ENCODE measurements at places on chromosomes 6 and 20. TPM values are rescaled to one million over a fixed set of nuclear protein-coding genes. Genes with fewer than 3 reads are reported as not detected.

GRCh38 chr6:124254941-124255685, 451.4 kb downstream of the NKAIN2 start:
- no peak for DNase-seq

GRCh38 chr6:33549196-33549595, 30.9 kb downstream of the BAK1 start:
- no peak for DNase-seq

GRCh38 chr6:15109338-15110090, 136.4 kb upstream of the JARID2 start:
- DNase-seq, result no peak

GRCh38 chr6:139852067-139852466, 477.6 kb upstream of the CITED2 start:
- DNase-seq, result no peak

DNA sequence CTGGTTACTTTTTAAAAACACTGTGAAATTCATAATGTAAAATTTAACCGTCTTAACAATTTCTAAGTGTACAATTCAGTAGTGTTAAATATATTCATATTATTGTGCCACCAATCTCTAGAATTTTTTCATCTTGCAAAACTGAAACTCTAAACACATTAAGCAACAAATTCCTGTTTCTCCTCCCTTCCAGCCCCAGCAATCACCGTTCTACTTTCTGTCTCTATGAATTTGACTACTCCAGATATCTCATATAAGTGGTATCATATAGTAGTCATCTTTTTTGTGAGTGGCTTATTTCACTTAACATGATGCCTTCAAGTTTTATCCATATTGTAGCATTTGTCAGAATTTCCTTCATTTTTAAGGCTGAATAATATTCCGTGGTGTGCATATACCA, 44.7 kb downstream of the RSPH3 start:
- no peak for DNase-seq

GRCh38 chr6:92723390-92723931, 695.9 kb downstream of the EPHA7 start:
- DNase-seq, result no peak

DNA sequence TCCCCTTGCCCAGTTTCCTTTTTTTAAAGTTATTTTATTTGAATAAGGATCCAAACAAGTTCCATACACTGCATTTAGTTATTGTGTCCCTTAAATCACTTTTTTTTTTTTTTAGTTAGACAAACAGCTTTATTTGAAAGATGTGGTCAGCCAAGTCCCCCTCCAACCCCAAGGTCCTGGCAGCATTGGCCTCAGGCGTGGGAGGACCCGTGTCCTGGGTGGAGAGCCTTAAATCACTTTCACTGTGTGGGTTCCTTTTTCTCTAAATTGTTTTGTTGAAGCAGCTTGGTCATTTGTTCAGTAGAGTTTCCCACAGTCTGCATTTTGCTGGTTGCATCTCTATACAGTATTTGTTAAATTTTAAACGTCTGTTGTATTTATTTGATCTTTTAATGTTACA, 5.2 kb upstream of the TBCC start:
- DNase-seq, result no peak

DNA sequence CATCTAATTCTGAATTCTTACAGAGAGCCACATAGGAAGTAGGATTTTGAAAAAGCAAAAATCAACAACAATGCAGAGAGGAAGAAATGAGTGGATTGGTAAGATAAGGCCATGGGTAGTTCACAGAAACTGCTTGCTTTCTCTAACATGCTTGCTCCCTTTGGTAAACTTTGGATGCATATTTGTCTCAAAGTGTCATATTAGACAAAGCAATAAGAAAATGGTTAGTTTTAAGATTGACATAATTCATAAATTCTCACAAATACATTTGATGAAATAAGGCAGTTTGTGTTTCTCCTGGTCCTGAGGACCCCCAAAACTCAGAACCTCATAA, 31.7 kb downstream of the UTRN start:
- DNase-seq, result no peak

GRCh38 chr20:40080041-40080652, 608.9 kb downstream of the MAFB start:
- DNase-seq, result no peak

KIF25 gene
- not detected for total RNA-seq

PRDM13 gene
- not detected for total RNA-seq

PFDN6 gene
- 40.8 TPM for total RNA-seq

SLC17A2 gene
- total RNA-seq, result not detected

PDE7B gene
- total RNA-seq, result 37.7 TPM

SLC52A3 gene
- total RNA-seq, result not detected

All from glomerular endothelial cell (primary cell).